ENCODE measurements at places on chromosomes 12 and 14.

DNA sequence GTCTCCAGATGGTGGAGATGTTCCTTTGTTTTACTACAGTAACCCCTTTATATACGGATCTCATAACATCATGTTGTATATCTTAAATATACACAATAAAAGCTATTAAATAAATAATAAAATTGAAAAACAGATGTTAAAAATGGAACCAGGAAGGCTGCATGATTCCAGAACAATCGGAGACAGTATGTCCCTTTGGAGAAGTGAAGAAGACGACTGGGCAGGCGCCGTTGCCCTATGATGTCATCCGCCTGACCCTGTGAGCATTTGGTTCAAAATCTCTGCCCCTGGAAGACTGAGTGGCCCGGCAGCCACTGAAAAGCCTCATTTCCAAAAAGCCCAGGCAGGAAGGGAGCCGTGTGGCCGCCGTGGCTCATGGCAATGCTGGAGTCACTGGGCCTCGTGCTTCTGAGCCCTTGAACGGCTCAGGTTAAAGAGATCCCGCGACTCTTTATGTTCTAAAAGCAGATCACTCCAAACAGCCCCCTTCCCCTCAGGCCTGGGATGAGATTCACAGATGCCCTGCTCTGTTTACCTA lies 30.8 kb downstream of the RIMBP2 start:
- DNase-seq: no peak

GRCh38 chr14:20606190-20606901 lies 15.2 kb upstream of the RNASE12 start:
- DNase-seq: peak; percentile 56

DNA sequence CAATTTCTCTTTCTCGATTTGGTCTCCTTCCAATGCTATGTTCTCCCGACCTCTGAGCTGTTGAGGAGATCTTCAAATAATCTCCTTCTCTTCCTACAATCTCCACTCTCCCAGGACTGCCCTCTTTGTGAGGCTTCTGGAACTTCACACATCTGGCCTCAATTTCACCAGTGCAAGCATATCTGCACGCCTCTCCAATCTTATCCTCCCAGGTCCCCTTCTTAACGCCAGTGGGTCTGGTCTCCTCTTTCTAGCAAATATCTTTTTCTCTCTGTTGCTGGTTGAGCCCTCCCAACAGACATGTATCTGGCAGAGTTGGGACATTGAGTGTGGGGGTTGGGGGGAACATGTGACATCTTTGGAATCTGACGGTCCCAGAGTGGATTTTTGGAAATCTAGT lies 17.9 kb downstream of the RTL1 start:
- peak; percentile 48 for DNase-seq

DNA sequence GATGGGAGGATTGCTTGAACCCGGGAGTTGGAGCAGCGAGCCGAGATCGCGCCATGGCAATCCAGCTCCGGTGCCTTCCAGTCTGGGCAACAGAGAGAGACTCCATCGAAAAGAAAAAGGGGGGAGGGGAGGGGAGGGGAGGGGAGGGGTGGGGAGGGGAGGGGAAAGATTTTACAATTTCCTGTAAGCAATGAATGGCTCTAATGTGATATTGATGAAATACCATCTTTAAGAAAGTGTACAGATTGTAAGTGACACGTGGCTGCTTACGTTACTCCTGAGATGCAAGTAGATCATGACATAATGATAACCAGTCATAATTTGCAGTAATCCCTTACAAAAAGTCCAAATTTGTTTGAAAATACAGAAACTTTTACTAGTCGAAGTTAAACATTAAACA lies 1.4 kb downstream of the SLC25A21 start:
- DNase-seq: no peak

DNA sequence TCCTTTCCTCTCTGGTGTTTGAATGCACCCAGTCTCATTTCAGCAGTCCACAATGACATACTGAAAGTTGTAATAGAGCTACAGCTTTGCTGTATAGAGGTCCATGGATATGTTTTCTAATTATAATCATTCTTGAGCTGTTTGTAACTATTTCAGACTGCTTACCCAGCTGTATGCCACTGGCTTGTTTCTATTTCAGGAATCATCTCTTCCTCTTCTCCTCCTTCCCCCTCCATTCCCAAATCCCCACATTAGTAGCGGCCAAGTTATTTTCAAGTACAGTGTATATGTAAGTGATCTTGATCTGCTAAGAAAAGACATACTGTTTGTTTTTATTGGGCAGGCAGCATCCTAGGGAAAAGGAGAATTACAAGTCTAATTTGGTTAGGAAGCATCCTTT lies 775.0 kb downstream of the DIO2 start:
- DNase-seq: no peak

GRCh38 chr14:93033084-93033982 lies 82.4 kb downstream of the ITPK1 start:
- no peak for DNase-seq

- DNase-seq: peak; percentile 77
Observed at GRCh38 chr12:26125400-26126339, 833 bp upstream of the BHLHE41 start.

DNA sequence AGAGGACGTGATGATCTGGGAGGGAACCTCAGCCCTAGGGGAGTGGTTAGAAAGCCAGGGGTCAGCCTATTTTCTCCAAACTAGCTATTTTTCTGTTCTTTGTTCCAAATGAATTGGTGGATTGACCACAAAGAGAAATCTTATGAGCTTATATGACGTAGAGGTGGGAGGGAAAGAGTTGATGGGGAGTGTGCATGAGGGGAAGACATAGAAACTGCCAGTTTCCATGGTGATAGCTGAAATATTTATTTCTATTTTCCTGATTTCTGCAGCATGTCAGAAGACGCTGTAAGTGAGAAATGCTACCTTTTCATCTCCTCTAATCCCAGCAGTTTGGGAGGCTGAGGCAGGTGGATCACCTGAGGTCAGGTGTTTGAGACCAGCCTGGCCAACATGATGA lies 51.4 kb upstream of the CISTR start:
- DNase-seq: no peak

GRCh38 chr14:36065831-36066230 lies 110.7 kb downstream of the PTCSC3 start:
- no peak for DNase-seq

DNA sequence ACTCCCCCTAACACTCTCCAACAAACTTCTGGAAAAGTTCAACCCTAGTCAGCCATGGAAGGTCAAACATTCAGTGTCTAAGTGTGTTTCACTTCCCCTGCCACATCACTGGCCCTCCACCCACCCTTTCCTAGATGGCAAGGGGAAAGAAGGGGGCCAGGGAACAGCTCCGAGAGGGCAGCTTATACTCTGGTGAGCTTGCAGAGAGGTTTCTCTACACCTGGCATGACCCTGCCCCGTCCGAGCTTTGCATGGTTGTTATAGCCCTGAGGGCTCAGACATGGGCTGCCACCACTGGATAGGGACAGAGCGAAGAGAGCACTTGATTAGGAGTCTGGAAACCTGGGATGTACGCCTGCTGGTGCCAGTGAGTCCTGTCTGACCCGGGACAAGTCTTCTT lies 4.0 kb downstream of the ACVRL1 start:
- DNase-seq: no peak

DNA sequence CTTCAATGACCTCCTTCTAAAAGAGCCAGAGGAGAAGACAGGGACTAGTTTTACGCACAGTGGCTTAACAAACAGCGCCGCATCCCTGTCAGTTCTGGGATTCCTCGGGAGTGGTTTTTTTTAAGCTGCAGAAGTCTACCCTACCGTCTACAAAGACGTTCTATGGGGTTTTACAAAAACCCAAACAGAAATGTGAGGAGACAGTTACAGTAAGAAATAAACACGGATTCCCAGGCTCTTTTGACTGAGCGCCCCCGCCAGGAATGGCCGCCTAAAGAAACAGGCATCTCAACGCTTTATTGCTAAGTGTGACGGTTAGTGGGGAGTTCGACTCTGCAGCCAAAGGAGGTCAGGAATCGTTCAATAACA lies 484 bp downstream of the ALKBH1 start:
- peak; percentile 68 for DNase-seq

DNA sequence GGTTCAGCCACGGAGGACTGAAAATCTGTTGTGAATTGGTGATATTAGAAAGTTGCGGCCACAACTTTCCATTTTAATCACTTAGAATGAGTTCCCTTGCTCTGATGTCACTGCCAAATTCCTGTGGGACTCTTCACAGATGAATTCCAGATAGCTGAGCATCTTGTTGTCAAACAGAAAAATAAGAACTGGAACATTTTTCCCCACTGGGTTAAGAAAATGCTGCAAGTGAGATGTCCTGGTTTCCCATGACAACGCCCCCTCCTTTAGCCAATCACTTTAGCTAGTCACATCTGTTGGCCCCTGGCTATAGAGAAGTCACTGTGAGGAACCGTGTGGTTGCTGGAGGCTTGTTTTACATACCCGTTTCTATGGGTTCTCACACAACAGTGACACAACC lies 135.9 kb downstream of the KTN1 start:
- peak; percentile 69 for DNase-seq

Data from GM03348 (cell line).